Gastroesophageal sphincter (tissue), 4 donors: ENCODE measurements at places on chromosomes 1 and 21. TPM values are rescaled to one million over a fixed set of nuclear protein-coding genes. Genes with fewer than 3 reads are reported as not detected.

The RALGPS2 gene
- 17.7 TPM for total RNA-seq

The PRRX1 gene
- 23.8 TPM for total RNA-seq

The TGFB2 gene
- total RNA-seq = 7.5 TPM

The RGS8 gene
- total RNA-seq = not detected

The IL10 gene
- total RNA-seq = 0.45 TPM

The PRR9 gene
- not detected for total RNA-seq

The VSIG8 gene
- not detected for total RNA-seq

The RHBG gene
- not detected for total RNA-seq

The NR1I3 gene
- total RNA-seq = not detected

The LCE2C gene
- total RNA-seq = not detected

The TMEM39B gene
- 1.7 TPM for total RNA-seq

The ZFP69 gene
- total RNA-seq = 2.0 TPM

The CLCA1 gene
- total RNA-seq = not detected

The FBLIM1 gene
- total RNA-seq = 106 TPM

The USH2A gene
- total RNA-seq = not detected

The MMP23B gene
- total RNA-seq = 5.5 TPM

The OLFM3 gene
- 0.27 TPM for total RNA-seq

The ZNF695 gene
- not detected for total RNA-seq

The KCNJ15 gene
- 0.31 TPM for total RNA-seq

The TEDDM1 gene
- total RNA-seq = not detected

The RPTN gene
- total RNA-seq = not detected

The ARTN gene
- 0.47 TPM for total RNA-seq

The FMO1 gene
- total RNA-seq = 0.81 TPM

The LCA5L gene
- total RNA-seq = 0.54 TPM

The RASAL2 gene
- total RNA-seq = 17.0 TPM

The MATN1 gene
- total RNA-seq = not detected

The SYTL1 gene
- 4.5 TPM for total RNA-seq

The SPRR2E gene
- not detected for total RNA-seq

The EPS15 gene
- 106 TPM for total RNA-seq

The RAB42 gene
- total RNA-seq = 5.1 TPM

The AGMAT gene
- total RNA-seq = not detected

The TFF2 gene
- not detected for total RNA-seq

The KCNC4 gene
- 16.0 TPM for total RNA-seq

The DIO1 gene
- not detected for total RNA-seq

The CNIH3 gene
- total RNA-seq = 0.94 TPM

The CLDN17 gene
- total RNA-seq = not detected

The CTSK gene
- 34.6 TPM for total RNA-seq

The CSF3R gene
- 5.4 TPM for total RNA-seq

The RNF115 gene
- 34.3 TPM for total RNA-seq

The CRNN gene
- total RNA-seq = 2.2 TPM

The FNDC5 gene
- 10.5 TPM for total RNA-seq

The SYCP1 gene
- total RNA-seq = not detected

The RNF2 gene
- 18.7 TPM for total RNA-seq

The GJB4 gene
- 0.27 TPM for total RNA-seq

The HRNR gene
- total RNA-seq = not detected

The ACTL8 gene
- total RNA-seq = not detected

The MROH9 gene
- not detected for total RNA-seq

The NT5C1A gene
- not detected for total RNA-seq

The MMEL1 gene
- total RNA-seq = 1.4 TPM

The TCHH gene
- total RNA-seq = 0.16 TPM

The IGSF9 gene
- total RNA-seq = 0.62 TPM

The CYYR1 gene
- 8.9 TPM for total RNA-seq

The KRTAP7-1 gene
- not detected for total RNA-seq

The HSD3B1 gene
- total RNA-seq = not detected

The PLEKHG5 gene
- 8.6 TPM for total RNA-seq
